ENCODE measurements at places on chromosomes 1 and 21.

DNA sequence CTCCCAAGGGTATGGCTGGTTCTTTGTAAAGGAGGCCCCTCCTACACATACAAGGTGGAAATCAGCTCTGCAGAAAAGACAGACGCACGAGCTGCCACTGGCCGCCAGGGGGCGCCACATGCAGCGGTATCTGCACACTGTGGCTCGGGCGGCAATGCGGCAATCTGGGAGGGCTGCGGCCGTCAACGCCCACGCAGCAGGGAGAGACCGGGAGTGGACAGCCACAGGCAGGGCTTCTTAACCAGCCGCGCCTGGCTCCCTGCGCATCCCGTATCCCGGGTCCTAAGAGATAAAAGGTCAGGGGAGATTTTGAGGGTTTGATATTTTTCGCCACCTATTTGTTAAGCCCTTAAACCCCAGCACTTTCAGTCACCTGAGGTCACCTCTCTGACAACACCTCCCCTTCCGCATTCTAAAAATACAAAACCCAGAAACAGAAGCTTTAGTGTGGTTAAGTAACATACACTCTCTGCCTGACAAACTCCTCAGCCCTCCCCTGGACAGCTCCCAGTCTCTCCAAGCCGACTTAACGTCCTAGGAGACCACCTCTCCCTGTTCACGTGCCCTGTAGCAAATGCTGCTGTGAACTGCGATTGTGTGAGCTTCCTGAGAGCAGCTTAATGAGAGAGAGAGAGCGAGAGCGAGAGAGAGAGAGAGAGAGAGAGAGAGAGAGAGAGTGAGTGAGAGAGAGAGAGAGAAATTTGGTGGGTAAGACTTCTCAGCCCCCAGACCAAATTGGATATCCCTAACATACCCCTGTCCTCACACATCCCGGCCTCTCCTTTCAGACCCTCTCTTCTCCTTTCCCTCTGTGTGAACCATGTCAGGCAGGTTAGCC, 13.5 kb upstream of the KCNA2 start:
- DNase-seq, result peak; percentile 77

DNA sequence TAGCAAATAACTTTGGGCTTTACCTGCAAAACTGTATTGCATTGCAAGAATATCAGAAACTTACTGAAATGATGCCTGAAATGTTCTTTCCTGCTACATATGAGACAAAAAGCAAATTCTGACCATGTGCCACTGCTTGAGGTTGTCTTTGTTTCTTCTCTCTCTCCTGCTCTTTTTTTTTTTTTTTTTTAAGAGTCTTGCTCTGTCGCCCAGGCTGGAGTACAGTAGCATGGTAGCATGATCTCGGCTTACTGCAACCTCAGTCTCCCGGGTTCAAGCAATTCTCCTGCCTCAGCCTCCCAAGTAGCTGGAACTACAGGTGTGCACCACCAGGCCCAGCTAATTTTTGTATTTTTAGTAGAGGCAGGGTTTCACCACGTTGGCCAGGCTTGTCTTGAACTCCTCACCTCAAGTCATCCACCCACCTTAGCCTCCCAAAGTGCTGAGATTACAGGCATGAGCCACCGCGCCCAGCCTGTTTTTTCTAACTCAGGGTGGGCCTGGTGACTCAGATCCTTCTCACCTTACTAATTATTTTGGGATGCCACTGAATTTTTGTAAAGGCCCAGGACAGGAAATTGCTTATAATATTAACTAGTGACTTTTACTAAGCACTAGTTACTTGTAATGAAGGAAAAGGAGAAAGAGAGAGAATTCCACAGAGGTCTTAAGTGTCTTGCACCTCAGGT, 35.9 kb downstream of the DNASE2B start:
- DNase-seq, result no peak

GRCh38 chr1:71047635-71048607, at the start of gene PTGER3:
Gene PTGER3 (minus strand): TSS chr1:71047816. CDS start chr1:71047577, 239 bp downstream.
- no peak for DNase-seq

GRCh38 chr1:165610866-165611265, 20.2 kb upstream of the MGST3 start:
- DNase-seq, result no peak

DNA sequence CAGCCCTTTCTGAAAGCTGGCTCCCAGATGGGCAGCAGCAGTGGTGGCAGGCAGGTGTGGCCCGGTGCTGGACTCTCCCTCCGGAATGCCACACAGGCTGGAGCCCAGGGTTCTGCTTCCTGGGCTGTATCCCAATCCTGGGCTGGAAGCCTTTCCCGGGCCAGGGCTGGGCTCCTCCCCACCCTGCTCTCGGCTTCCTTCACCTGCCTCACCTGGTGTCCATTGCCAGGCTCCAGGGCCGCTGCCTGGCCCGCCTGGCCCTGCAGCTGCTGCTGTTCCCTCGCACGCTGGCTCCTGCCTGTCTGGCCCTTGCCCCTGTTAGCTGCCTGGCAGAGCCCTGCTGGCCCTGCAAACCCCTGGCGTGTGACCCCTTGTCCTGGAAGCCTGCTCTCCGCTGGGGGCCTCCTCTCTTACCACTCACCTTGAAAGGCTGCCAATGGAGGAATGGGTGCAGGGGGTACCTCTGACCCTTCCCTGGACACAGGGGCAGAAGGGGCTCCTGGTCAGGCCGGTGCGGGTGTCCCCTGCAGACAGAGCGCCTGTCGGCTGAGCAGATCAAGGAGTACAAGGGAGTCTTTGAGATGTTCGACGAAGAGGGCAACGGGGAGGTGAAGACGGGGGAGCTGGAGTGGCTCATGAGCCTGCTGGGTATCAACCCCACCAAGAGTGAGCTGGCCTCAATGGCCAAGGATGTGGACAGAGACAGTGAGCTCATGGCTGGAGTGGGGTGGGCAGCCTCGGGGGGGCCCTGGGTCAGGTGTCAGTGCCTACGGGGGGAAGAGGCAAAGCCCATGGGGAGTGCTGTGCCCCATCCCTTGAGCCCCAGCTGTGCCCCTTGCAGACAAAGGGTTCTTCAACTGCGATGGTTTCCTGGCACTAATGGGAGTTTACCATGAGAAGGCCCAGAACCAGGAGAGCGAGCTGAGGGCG, 1.1 kb downstream of the CALML6 start:
- no peak for DNase-seq

GRCh38 chr1:175158170-175158591, 34.4 kb downstream of the KIAA0040 start:
- no peak for DNase-seq

DNA sequence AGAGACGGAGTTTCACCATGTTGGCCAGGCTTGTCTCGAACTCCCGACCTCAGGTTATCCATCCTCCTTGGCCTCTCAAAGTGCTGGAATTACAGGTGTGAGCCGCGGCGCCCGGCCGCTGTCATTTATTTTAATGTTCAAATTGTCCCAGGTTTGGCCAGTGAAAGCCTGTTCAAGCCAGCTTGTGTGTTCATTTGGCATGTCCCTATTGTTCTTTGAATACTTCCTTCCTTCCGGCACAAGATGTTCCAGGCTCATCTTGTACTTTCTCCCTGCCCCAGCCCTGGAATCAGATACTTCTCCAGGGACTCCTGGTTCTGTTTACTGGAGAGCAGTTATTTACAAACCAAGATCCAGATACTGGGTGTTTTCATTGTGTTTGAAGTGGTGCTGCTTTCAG, 37.0 kb downstream of the ZBTB8B start:
- no peak for DNase-seq

DNA sequence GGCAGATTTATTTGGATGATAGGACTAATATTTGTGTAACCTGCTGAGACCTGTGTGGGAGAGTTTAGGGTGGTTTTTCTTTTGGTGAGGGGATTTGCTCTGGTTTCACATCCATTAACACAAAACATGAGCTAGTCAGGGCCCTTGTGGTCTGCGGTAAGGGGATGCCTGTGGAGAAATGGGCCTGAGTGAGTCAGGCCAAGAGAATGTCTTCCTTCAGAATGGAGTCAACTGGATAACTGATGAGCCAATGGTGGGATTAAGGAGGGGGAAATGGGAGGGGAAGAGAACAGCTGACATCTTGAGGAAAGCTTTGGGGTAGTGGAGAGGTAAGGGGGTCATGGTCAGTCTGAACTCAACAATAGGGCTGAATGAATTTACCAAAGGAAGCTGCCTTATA, 13.9 kb downstream of the WNT2B start:
- DNase-seq, result no peak

DNA sequence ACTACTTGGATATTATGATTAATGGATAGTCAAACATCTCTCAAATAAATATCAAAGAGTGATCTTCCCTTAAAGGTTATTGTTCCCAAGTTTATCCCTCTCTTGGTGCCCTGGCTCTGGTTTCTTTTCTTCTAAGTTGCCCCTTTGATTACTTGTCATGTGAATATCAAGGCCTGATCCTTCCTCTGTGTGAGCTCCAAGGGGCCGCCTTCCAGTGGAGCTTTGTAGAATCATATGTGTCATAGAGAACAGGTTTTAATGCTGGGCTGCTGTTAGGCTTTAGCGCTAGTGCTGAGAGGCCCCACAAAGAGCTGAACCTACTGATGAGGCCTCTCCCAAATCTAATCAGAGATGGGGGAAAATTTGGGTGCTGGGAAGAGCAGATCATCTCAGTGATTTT, 25.5 kb downstream of the UCK2 start:
- no peak for DNase-seq

GRCh38 chr21:42496839-42497202, 797 bp upstream of the RSPH1 start:
- no peak for DNase-seq

DNA sequence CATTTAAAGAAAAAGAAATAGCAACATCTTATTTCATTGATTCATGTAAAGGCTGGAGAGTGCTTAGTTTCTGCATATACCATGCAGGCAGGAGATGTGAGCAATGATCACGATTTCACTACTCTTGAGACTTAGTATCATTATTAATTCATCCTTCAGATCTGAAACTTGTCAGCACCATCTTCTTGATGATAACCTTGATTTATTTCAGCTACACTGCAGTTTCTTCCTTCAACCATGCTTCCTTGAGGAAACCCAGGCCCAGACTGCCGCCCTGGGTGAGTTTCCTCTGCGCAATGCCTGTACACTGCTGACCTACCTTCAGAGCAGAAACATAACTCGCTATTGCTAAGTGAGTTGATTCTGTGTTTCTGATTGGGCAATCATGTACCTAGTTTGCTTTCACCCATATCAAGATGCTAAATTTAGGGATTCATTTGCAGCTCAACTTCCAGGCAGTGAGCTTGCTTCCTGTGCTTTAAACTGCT, 13.5 kb upstream of the BCL10 start:
- DNase-seq, result peak; percentile 39
